Muscle of back (tissue), 13 donors: ENCODE measurements at places on chromosomes 11 and 22. TPM values are rescaled to one million over a fixed set of nuclear protein-coding genes. Genes with fewer than 3 reads are reported as not detected.
A peak's percentile ranks its signal among the peaks of the same experiment; 100 is the strongest.

Gene OR5M3
- polyA plus RNA-seq: not detected

DNA sequence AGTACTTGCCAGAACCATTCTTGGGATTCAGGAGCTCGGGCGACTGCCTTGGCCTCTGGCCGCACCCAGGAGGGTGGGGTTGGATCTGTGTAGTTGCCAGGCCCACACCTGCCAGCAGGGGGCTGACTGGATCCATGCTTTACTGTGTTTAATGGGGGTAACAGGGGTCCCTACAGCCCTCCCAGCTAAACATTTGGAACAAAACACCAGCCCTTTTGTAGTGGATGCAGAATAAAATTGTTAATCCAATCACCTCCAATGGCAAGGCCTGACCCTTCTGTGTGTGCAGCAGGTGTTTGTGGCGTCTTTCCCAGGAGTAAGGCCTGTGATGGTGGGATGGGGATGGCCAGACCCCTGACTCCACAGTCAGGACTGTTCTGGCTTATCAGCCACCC, 22.5 kb downstream of the SUN2 start:
- no peak for DNase-seq

- DNase-seq: no peak
Measured at GRCh38 chr11:47233989-47234668, 14.5 kb downstream of the ACP2 start.

DNA sequence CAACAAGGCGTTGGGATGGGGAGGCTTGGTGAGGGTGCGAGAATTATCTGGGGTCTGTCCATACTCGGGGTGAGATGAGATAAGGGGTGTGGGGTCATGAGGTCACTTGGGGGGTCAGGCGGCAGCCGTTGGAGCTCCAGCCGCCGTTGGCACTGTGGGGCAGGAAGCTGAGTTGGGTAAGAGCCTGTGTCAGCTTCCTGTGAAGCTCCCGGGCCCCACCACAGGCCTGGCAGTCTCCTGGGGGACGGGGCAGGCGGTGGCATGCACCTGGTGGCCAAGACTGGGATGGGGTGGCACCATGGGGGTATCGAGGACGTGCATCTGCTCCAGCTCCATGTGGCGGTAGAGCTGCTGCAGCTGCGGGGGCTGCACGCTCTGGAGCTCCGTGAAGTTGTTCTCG, 7.1 kb upstream of the MYBPC3 start:
- DNase-seq: no peak

DNA sequence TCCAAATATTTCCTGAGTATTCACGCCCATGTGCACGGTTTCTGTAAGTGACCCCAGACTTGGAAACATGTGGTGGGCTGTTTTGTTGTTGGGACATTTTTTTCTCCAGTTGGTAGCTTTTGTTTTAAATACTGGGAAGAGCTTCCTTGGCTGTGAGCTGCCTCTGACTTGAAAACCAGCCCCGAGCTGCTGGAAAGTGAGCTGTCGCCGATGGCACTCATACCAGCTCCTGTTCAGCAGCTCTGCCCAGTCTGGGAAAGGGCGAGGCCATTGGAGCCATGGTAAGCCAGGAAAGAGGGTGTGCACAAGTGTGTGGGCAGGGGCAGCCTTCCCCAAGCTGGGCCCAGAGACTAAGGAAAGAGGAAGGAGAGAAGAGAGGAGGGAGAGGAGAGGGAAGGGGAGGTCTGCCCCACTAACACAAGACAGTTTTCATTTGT, 3.2 kb upstream of the FLI1 start:
- DNase-seq: no peak

Gene POU2F3
- 0.13 TPM for polyA plus RNA-seq

DNA sequence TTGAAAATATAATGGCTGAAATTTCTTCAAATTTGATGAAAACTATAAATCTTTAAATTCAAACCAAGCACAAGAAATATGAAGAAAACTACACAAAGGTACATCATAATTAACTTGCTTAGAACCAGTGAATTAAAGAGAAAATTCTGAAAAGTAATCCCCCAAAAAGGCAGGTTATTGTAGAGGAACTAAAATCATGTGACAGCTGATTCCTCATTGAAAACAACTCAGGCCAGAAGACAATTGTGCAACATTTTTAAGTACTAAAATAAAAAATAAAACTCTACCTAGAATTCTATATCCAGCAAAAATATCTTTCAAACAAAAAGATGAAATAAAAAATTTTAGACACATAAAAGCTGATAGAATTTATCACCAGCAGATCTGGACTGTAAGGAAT, 90.3 kb downstream of the SOX6 start:
- no peak for DNase-seq

Gene OR51B5
- polyA plus RNA-seq: not detected

Gene ASCL2
- polyA plus RNA-seq: not detected

Gene GGTLC3
- not detected for polyA plus RNA-seq

Gene VSTM5
- 0.71 TPM for polyA plus RNA-seq

- DNase-seq: no peak
Measured at GRCh38 chr11:20760811-20761210, 91.4 kb downstream of the NELL1 start.

DNA sequence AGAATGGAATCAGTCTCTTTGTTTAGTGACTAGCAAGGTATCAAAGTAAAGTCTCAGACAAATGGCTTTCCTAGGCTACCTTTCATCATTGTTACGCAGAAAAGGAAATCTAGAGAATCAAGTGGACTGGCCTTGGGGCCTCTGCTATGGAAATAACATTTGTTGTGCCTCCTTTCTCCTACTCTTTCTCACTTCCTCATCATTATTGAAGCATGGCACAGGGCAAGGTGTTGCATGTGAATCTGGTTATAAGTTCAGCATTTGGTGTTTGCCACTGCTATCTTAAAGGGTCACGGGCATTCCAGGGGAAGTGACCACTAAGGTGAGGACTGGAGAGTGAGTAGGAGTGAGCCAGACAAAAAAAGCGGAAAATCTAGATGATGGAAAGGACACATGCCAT, 54.9 kb downstream of the GLYATL1 start:
- DNase-seq: no peak

GRCh38 chr11:78228467-78228866, 39.7 kb downstream of the USP35 start:
- DNase-seq: peak; percentile 60

Gene DNAJB7
- polyA plus RNA-seq: 0.24 TPM

Gene SEC14L3
- polyA plus RNA-seq: not detected

Gene OR6X1
- not detected for polyA plus RNA-seq

Gene SCGB1D2
- polyA plus RNA-seq: not detected
